ENCODE measurements at places on chromosomes 1 and 21. TPM values are rescaled to one million over a fixed set of nuclear protein-coding genes. Genes with fewer than 3 reads are reported as not detected.

GOLT1A gene
- total RNA-seq, result not detected

NR5A2 gene
- 22.6 TPM for total RNA-seq

FMOD gene
- 0.84 TPM for total RNA-seq

LRRC3 gene
- total RNA-seq, result 5.5 TPM

RNU1-3 gene
- not detected for total RNA-seq

STIL gene
- 16.8 TPM for total RNA-seq

IFI6 gene
- 567 TPM for total RNA-seq

XCL2 gene
- total RNA-seq, result not detected

PTGS2 gene
- total RNA-seq, result 4.6 TPM

HSPA6 gene
- total RNA-seq, result not detected

FOXD3 gene
- total RNA-seq, result not detected

PLPPR4 gene
- not detected for total RNA-seq

TFF2 gene
- total RNA-seq, result not detected

FCER1G gene
- not detected for total RNA-seq

FCRL5 gene
- total RNA-seq, result not detected

FAM43B gene
- total RNA-seq, result not detected

HAO2 gene
- total RNA-seq, result not detected

SYT11 gene
- total RNA-seq, result 24.2 TPM

PIGR gene
- not detected for total RNA-seq

SLC45A1 gene
- total RNA-seq, result 0.80 TPM

PRDM16 gene
- not detected for total RNA-seq

FCER1A gene
- total RNA-seq, result not detected

RNPC3 gene
- 3.1 TPM for total RNA-seq

DNAJC28 gene
- 0.64 TPM for total RNA-seq

DTL gene
- 15.7 TPM for total RNA-seq

All from mammary microvascular endothelial cell (primary cell).